HuH-7 (cell line): ENCODE measurements at places on chromosomes 16 and 17.
A peak's percentile ranks its signal among the peaks of the same experiment; 100 is the strongest.

DNA sequence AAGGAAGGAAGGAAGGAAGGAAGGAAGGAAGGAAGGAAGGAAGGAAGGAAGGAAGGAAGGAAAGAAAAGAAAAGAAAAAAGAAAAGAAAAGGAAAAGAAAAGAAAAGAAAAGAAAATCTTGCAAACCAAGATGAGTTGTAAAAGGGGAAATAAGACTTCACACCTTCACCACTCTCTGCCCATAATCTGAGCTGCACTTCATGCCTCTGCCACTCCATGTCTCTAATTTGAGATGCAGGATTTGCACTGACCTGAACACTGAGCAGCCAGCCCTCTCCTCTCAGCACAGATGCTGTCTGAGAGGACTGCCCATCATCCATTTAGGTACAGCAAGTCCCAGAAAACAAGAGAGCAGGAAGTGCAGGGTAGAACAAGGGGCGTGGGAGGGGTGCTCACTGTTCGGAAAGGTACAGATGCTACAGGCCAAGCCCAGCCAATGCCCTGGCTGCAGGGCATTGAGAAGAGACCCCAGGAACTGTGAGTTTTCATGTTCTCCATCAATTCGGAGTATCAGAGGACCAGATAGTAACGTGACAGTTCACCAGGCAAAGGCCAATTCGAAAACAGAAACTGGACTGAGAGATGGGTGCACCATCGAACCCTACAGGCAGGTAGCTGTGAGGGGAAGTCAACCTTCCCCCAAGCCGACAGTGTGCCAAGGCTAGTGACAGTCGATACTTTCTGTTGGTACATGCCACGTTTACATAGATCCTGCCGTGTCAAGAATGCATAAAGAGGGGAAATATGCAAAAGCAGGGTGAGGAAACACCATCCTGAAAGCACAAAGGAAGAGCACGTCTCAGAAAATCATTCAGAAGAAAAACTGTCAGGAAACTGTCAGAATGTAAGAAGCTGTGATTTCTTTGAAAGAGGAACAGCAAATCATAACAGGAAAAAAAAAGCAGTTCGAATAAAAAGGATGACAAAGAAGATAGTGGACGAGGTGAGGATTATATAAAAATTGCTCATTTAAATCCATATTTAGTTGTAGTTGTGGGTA is 142.0 kb upstream of the RCVRN start:
- DNase-seq = no peak

DNA sequence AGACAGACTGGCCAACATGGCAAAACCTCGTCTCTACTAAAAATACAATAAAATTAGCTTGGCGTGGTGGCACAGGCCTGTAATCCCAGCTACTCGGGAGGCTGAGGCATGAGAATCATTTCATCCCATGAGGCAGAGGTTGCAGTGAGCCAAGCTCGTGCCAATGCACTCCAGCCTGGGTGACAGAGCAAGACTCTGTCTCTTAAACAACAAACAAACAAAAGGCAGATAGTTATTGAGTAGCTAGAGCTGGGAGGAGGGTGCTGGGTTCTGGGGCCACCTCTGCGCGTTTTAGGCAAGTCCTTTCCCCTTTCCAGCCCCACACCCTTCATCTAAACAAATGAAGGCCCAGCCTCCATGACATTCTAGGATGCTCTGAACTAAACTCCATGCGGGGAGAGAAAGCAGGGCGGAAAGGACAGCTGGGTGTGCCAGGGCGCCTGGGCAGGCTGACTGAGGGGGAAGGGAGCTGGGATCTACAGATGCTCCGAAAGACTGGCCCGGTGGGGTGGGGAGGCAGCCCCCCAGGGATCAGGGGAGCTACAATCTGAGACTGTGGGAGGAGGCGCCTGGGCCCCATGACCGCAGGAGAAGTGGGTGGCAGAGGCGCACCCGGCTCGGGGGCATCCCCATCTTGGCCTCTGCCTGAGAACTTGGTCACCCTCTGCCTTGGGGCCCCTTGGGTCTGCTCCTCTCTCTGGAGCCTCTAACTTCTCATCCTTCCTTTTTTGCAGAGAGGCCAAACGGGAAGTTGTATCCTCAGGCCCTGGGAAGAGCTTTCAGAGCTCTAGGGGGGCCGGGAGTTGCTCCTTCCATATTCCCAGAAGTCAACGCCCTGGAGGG is 910 bp downstream of the ITGAL start:
- DNase-seq = no peak

DNA sequence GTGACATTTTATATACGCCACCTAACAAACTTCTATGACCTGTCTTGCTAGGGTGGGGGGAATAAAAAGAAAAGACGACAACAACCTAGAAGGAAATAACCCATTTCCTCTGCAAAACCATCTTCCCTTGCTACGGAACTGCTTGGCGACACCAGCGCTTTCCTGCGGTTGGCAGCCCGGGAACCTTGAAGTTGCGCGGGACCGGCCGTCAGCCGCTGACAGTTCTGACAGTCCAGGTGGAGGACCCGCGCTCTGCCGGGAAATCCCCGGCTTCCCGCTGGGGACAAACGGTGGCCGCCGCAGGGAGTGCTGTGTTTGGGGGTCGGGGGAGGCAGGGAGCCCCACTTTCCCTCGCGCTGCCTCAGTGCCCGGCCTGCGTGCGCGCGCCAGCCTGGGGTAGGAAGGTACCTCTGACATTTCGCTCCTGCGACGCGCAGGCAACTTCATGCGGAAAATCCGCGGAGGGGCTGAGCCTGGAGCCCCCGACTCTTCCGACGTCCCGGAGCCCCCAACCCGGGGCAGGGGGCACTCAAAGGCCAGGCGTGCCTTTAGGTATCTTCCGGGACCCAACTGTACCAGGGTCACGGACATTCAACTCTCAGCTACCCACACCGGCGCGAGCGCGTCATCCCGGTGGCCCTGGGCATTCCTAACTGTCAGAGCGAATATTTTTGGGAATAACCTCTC is 516 bp downstream of the SLC16A6 start:
- peak; percentile 66 for DNase-seq

DNA sequence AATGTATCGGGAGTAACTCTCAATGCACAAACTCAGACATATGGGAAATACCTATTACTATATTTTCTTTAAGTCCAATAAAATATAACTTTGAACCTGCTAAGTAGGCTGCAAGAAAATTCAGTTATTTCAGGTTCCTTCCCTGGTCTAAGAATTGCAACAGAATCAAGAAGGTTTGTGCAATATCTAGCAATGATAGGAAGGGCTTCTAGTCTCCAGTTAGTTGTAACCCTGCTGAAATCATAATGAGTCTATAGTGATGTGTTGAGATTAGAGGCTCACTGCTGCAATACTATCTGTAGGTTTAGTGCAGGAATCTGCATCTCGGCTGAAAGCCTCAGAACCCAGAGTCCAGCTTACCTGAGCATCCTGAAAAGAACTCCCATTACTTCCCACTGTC is 110.5 kb downstream of the PMP22 start:
- DNase-seq = no peak

DNA sequence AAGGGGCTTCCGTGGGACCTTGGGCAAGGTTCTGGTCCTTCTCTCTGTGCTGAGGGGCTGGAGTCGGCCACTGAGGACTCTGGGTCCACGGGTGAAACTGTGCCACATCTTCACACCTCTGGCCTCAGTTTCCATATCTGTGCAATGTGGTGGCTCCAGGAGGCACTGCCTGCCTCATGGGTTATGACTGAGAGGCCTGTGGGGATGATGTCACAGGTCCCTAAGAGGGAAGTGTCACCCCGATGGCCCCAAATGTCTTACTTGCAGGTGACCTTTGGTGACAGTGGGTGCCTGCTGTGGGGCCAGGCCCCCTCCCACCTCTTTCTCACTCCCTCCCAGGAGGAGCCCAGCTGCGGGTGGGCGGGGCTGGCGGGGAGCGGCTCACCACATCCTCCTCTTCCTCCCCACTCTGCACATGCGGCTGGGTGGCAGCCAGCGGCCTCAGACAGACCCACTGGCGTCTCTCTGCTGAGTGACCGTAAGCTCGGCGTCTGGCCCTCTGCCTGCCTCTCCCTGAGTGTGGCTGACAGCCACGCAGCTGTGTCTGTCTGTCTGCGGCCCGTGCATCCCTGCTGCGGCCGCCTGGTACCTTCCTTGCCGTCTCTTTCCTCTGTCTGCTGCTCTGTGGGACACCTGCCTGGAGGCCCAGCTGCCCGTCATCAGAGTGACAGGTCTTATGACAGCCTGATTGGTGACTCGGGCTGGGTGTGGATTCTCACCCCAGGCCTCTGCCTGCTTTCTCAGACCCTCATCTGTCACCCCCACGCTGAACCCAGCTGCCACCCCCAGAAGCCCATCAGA is at the start of gene IL21R:
TSS of gene IL21R (plus strand) at position 407 of the 801 bp plus-strand sequence. CDS start 27,898 bp downstream, outside the sequence.
- no peak for DNase-seq

DNA sequence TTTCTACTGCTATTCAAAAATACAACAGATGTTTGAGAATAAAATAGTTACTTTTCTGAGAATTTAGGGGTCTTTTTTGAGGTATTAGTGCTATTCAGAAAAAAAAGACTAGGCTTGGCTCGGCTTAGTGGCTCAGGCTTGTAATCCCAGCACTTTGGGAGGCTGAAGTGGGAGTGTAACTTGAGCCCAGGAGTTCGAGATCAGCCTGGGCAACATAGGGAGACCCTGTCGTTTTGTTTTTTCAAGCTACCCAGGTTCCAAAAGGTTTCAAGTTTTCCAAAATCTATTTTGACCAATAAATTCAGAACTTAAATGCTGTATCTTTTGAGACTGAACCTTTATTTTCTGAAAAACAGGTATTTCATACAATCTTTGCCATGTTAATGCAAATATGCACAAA is 3.2 kb upstream of the ARL6IP1 start:
- no peak for DNase-seq

- DNase-seq = no peak
Measured at GRCh38 chr17:21124086-21124485, 2.7 kb upstream of the DHRS7B start.

DNA sequence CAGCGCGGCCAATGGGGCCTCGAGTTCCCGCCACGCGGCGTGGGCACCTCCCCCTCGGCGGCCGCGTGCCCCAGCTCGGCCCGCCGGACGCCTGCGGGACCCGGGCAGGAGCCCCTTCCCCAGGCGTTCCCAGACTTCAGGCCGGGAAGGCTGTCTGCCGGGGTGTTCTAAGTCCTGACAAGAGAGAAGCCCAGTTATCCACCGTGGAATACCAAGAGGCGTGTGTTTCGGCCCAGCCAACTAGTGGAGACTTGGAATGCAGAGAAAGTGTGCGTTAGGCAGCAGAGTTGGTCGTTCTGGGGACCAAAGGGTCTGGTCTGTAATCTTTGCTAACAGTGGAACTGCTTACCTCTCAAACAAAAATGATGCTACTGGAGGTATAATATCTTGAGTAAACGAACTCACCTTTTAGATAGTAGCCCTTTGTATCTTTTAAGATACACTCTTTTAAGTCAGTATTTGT is 251 bp upstream of the HSF5 start:
- no peak for DNase-seq

DNA sequence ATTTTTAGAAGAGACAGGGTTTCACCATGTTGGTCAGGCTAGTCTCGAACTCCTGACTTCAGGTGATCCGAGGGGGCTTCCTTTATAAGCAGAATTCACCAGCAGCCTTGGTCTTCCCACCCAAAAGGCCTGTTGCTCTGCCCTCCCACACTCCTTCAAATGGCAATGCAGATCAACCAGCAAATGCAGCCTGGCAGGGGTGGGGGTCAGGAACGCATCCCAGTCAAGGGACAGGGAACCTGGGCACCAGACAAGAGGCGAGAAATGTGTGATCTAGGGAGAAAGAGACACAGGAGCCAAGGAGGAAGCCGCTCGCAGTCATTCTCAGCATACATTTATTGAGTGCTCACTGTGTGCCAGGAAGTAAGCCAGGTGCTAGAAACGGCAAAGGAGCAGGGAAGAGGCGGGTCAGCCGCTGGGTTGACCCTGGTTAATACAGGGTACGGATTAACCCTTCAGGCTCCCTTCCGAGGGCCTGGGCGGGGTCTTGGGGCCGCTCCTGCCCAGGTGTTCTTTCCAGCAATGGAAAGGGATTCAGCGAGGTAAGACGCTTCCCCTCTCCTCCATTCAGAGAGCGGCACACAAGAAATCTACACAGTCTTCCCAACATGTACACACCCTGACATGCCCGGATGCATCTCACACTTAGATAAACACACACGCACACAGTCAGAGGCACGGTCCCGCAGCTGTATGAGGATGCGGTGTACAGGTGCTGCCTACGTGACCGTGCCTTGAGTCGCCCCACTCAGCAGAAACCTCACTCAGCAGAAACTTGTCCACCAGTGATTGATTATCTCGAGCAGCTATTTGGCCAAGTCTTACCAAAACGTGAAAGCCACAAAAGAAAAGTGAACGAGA is 6.6 kb upstream of the PITPNA start:
- no peak for DNase-seq

GRCh38 chr16:19707569-19708295 is 10.3 kb downstream of the KNOP1 start:
- DNase-seq = no peak

DNA sequence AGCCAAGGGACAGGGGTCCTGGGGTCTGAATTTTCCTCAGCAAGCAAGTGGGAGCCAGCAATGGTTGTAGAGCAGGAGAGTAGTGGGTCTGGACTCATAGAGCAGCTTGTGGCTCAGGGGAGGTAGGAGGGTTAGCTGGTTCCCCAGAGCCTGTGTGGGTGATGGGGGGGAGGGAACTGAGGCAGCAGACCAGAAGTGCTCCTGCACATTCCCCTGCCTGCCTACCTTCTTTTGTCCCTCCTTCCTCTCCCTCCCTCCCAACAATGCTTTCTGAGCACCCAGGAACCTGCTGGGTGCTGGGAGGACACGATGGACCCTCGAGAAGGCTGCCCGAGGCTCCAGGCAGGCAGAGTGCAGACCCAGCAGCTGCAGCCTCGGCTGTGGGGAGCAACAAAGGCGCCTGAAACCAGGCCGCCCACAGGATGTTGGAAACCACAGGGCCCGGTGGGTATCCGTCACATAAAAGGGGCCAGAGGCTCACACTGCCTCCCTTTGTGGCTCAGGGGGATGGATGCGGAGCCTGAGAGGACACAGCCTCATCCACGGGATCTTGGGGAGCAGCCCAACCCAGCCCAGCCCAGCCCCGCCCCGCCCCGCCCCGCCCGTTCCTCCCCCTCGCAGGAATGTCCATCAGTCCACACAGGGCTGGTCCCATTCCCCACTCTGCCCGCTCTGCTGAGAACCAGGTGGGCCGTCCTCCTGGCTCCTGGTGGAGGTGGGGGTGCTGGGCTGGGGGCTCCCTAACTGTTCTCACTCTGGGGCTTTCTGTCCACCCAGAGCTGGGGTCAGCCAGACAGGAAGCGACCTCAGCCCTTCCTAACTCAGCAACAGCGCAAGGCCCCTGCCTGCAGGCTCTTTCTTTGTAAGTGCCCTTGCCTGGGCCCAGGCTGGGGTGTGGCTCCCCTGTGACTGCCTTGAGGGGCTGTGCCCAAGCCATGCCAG is 1.7 kb upstream of the NLRC3 start:
- DNase-seq = no peak

GRCh38 chr16:67530013-67530939 is 1.6 kb downstream of the RIPOR1 start:
- DNase-seq = peak; percentile 58

- DNase-seq = no peak
Measured at GRCh38 chr16:525520-526180, 1.9 kb upstream of the CAPN15 start.

GRCh38 chr17:40541060-40541872 is 24.0 kb downstream of the CCR7 start:
- DNase-seq = no peak

GRCh38 chr16:48441106-48441505 is 55.9 kb upstream of the SIAH1 start:
- DNase-seq = no peak

GRCh38 chr17:73387746-73388577 is 76.2 kb upstream of the CDC42EP4 start:
- no peak for DNase-seq

GRCh38 chr17:58534331-58534730 is 19.9 kb upstream of the MTMR4 start:
- DNase-seq = peak; percentile 49

GRCh38 chr16:57834936-57835335 is 32.6 kb upstream of the KIFC3 start:
- DNase-seq = no peak

- DNase-seq = no peak
Measured at GRCh38 chr17:63369233-63369632, 76.9 kb downstream of the CYB561 start.
